ENCODE measurements at places on chromosomes 2 and 18.

DNA sequence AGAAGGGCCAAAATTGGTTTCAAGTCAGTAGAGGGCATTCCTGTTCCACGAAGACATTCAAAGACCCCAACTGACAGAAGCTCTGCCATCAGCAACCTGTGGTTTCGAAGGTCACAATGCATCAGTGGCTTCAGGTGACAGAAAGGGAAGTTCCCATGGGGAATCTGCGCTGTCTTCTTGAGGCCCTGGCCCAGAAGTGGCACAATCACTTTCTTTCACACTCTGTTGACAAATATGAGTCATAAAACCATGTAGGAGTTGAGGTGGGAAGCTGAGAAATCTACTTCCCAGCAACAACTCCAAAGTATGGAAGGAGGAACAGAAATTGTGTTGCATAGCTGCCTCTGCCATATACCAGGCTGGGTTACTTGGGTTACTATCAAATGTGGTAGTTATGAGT, 621.1 kb upstream of the FANCL start:
- DNase-seq, result no peak

DNA sequence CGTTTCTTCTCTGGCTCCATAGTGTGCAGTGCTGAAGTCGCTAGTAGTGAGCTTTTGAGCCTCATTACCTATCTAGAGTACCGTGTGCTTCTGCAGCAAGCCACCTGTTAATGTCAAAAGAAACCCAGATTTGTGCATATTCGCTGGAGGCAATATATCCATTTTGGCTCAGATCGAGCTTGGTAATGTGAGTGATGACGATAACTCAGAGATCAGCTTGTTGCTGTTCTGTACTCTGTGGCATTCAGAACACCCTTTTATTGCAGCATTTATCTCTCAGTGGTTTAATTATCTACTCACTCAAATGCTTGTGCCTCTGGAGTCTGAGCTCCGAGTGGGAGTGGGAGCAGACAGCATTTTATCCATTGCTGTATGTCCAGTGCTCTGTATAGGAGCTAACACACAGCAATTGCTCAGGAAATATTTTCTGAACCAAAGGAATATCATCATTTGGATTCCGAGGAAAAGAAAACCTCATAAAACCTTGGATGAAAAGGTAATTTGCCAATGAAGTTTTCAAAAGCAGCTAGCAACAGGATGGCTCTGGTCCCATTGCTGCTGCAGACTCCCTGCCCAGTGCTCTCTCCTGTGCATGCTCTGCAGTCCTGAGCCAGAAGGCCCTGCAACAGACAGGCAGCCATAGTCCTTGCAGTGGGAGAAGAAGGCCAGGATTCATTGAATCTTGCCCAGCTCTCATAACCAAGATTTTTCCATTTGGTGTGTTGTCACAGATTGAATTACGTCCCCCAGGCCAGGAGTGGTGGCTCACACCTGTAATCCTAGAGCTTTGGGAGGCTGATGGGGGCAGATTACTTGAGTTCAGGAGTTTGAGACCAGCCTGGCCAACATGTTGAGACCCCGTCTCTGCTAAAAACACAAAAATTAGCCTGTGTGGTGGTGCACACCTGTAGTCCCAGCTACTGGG, 183.8 kb downstream of the MYCN start:
- DNase-seq, result no peak

GRCh38 chr2:2026252-2026831, 282.0 kb upstream of the PXDN start:
- no peak for DNase-seq

GRCh38 chr18:32284284-32284683, 94.4 kb downstream of the MEP1B start:
- no peak for DNase-seq

- DNase-seq, result no peak
Observed at GRCh38 chr18:22167471-22168241, 1.7 kb upstream of the GATA6 start.

- no peak for DNase-seq
Observed at GRCh38 chr2:120554625-120555032, 181.0 kb upstream of the GLI2 start.

GRCh38 chr2:203600286-203600685, 65.2 kb upstream of the RAPH1 start:
- DNase-seq, result no peak

- DNase-seq, result no peak
Observed at GRCh38 chr18:23752363-23752762, 63.1 kb downstream of the LAMA3 start.

DNA sequence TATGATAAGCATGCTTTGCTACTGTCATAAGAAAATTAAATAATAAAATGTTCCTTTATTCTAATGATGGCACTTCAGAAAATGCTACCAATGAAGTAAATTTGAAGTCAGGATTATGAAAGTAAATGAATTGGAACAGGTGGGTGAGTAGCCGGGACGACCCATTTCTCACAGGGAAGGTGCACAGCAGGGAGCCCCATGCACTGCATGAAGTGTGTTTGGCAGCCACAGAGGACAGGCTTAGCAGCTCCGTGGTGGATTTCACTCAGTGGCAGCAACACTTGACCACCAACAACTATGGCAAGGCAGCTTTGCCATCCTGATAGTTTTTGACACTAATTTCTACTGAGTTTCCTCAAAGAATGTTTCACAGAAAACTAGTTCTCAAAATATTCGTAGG, 146.3 kb downstream of the ATL2 start:
- DNase-seq, result no peak

DNA sequence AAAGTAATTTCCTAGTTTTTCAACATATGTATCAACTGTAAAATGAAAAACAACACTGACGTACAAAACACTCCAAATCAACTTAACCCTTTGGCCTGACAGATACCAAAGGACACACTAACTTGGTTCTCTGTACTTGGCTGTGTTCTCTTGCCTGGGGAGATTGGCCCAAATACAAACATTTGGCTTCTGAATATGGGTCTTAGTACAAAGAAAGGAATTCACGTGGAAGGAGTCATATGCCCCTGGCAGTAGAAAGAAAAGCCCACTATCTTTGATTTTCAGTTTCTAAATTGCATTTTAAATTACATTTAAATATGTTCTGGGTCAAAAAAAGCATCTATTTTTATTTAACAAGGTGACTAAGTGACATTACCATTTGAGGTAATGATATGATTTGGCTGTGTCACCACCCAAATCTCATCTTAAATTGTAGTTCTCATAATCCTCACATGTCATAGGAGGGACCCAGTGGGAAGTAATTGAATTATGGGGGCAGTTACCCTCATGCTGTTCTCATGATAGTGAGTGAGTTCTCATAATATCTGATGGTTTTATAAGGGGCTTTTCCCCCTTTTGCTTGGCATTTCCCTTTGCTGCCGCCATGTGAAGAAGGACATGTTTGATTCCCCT, 153.6 kb upstream of the CCDC195 start:
- DNase-seq, result no peak

DNA sequence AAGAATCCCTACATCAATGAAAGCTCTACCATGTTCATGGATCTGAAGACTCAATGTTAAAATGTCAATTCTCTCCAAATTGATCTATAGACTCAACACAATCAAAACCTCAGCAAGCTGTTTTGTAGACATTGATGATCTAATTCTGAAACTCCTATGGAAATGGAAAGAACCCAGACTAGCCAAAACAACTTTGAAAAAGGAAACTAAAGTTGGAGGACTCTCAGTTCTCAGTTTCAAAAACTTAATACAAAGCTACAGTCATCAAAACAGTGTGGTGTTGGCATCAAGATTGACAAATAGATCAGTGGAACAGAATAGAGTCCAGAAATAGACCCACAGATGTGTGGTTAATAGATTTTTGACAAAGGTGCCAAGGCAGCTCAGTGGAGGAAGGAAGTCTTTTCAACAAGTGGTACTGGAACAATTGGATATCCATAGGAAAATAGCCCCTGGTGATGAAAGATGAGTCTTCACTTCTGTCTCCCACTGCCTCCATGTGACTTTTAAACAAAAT, 30.4 kb downstream of the LBH start:
- DNase-seq, result no peak

GRCh38 chr2:134455426-134455825, 201.6 kb downstream of the MGAT5 start:
- no peak for DNase-seq

DNA sequence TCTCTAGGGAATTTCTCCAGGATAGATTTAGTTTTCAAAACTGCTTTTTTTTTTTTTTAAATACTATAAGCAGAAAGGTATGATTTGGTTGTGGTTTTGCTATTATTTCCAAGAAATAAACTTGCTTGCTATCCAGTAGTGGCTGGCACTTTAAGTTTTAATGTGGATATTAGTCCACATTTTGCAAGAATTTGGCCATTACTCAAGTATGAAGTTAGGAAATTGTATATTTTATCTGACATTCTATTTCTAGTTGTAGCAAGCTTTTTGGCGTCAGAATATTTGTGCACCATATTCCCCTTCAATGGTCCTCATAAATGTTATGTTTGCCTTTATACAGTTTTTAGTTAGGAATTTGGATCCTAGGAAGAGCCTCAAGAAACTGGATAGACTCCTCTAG, 226.3 kb downstream of the ZNF521 start:
- no peak for DNase-seq

- DNase-seq, result no peak
Observed at GRCh38 chr2:41828052-41828643, 219.7 kb upstream of the PKDCC start.

DNA sequence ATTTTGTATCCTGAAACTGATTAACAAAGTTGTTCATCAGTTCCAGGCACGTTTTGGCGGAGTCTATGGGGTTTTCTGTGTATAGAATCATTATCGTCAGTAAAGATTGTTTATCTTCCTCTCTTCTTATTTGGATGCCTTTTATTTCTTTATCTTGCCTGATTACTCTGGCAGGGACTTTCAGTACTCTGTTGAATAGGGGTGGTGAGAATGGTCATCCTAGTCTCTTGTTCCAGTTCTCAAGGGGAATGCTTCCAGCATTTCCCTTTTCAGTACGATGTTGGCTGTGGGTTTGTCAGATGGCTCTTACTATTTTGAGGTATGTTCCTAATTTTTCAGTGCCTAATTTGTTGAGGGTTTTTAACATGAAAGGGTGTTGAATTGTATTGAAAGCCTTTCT, 14.0 kb upstream of the SPDYA start:
- DNase-seq, result no peak

DNA sequence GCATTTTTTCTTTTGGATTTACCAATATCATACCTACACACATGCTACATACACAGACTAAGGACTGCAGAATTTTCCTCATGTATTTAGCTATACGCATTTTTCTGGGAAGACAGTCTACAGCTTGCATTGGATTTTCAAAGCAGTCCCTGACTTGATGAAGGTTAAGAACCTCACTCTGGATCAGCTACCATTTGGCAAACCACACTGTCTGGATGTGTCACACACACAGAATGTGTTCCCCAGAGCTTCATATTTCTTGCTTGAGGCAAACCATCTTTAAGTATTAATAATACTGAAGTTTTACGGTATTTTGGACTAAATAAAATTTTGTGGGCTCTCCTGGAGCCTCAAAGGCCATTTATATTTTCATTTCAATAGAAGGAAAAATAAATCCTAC, 102.3 kb downstream of the TCF4 start:
- DNase-seq, result no peak

DNA sequence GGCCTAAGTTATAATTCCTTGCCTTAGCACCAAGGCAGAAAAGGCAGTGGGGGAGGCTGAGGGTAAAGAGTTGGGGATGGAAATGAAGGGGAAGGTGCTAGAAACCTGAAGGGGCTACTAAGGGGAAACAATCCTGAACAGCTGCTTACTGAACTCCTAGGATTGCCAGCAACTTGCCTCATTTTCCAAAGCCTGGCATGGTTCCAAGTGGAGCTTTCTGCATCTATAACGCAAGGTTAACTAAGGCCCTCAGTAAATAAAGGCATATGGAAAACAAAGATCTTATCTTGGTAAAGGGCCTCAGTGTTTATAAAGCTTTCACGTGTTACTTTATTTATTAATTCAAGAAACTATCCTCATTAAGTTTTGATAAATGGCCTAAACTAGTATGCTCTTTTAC, 10.9 kb downstream of the MEP1B start:
- DNase-seq, result no peak

- DNase-seq, result no peak
Observed at GRCh38 chr18:78542204-78542603, 437.4 kb upstream of the SALL3 start.

- no peak for DNase-seq
Observed at GRCh38 chr18:78672862-78673446, 306.7 kb upstream of the SALL3 start.

DNA sequence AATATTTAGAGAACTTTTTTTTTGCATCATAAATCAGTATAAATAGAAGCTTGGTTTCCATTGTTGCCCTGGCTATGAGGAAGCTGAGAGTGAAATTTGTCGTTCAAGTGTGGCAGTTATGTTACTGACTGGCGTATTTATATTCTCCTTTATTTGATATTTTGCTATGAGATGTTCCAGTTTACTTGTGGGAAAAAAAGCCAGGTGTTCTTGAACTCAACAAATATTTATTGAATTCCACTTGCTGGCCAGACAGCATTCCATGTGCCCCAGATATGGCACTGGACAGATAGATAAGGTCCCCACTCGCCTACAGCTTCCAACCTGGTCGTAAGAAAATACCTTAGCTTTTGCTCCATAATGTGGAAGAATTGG, 44.7 kb downstream of the NEDD4L start:
- DNase-seq, result no peak
